NCI-H2171 (cell line): ENCODE measurements at places on chromosomes 4 and X.

DNA sequence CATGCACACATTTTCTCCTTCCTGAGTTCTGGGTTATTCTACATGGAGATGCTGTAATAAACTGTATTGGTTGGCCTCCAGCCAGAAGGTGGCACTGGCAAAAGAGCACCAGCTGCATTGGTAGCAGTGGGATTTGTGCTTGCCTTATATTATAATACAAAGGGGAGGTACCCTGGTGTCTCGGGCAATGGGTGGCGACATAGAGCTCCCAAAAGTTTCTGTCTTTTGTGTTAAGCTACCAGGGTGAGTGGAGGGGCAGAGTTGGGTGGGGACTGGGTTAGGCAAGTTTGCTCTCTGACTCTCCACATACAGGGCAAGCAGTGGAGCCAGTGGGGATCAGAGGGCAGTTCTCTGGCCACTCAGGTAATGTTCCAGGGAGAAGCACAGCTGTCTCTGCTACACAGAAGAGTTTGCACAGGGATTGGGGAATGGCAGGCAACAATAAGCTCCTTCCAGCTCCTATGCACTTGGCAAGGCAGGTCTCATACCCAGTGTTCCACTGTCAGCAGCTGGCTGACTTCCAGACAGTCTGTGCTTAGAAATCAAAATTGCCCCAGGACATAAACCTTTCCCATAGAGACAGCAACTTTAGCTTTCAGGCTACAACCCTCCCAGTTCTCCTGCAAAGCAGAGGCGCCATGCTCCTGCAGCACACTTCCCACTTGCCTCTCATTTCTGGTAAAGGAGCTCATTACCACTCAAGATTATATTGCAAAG lies 463.9 kb upstream of the PCDH7 start:
- DNase-seq: no peak

- DNase-seq: no peak
Observed at GRCh38 chr4:156778606-156779005, 193.0 kb downstream of the PDGFC start.

- no peak for DNase-seq
Observed at GRCh38 chr4:153603258-153603657, 80.8 kb upstream of the TLR2 start.

- no peak for DNase-seq
Observed at GRCh38 chr4:7384003-7384928, 50.5 kb downstream of the PSAPL1 start.

GRCh38 chr4:185341377-185341776 lies 54.3 kb downstream of the LRP2BP start:
- DNase-seq: no peak

GRCh38 chr4:48361012-48361400 lies 19.7 kb downstream of the SLAIN2 start:
- no peak for DNase-seq

DNA sequence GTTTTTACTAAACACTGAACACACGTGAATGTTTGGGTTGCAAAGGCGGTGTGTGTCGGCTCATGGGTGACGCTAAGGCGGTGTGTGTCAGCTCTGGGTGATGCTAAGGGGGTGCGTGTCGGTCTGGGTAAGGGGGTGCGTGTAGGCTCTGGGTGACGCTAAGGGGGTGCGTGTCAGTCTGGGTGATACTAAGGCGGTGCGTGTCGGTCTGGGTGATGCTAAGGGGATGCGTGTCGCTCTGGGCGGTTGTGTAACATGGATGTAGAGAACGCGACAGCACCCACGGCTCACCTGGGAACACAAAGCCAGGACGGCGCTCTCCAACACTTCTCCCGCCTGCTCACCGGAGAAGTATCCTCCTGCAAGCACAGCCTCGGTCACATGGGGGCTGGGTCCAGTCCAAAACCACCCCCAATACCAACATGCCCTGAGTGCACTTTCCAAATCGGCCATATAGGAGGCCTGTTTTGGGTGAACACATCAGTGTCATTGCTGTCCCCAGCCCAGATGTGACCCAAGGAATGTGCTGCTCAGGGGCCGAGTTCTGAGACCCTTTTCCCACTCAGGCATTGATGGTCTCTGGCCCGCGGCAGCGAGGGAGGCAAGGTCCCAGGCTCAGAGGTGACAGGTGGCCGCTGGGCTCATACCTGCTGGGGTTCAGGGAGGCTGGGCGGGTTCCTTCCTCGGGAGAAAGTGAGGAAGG lies 67.1 kb downstream of the ACOX3 start:
- no peak for DNase-seq

DNA sequence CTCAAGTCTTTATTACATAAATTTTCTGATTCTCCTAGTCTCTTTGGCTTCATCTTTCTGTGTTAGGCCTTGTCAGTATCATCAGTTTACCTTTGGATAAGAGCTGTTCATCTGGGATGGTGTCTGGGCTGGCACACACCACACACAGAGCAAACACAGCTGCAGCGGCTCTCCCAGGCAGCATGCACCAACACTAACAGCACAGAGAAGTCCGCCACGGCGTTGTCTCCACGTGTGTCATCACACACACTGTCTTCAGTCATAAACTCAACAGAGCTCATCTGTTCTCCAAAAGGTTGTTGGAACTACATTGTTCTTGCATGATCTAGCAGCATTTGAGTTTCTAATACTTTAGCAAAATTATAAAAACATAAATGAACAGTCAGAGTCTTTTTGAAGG lies 851.9 kb upstream of the FRG1 start:
- DNase-seq: no peak

DNA sequence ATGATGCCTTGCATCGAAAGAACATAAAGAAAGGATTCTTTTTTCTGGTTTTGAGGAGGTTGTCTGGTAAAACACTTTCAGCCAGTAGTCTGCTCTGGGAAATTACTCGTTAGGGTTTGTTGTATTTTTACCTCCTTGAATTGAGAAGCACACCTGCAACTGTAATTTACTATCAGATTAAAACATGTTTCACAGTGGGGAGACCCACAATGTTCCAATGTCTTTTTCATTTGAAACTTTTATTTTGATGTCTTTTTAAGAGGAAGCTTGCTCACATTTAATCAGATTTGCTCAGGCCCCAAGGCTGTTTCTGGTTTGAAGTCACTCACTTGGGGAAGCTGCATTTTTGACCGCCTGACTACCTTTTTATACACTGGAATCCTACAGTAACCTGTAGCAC lies 12.0 kb downstream of the TMEM154 start:
- DNase-seq: no peak

- no peak for DNase-seq
Observed at GRCh38 chrX:120560405-120560841, 339 bp downstream of the CUL4B start.

- DNase-seq: no peak
Observed at GRCh38 chr4:26873391-26874026, 12.9 kb downstream of the STIM2 start.

GRCh38 chr4:12761694-12762093 lies 722.4 kb downstream of the RAB28 start:
- no peak for DNase-seq

DNA sequence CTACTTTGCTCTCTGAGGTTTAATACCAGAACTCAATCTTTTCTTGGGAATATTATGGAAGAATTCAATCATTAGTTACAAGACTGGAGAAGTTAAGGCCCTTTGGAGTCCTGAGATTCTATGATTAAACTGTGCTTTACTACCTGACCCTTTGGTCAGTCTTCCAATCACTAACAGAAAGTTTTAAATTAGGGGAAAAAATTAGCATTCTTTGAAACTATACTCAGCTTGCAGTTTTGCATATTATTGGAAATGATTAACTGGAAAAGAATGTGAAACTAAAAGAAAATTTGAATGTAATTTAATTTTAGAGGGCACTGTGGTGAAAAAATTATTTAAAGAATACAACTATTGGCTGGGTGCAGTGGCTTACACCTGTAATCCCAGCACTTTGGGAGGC lies 18.7 kb upstream of the GPR34 start:
- no peak for DNase-seq

- DNase-seq: no peak
Observed at GRCh38 chr4:1596393-1596792, 87.7 kb downstream of the FAM53A start.

DNA sequence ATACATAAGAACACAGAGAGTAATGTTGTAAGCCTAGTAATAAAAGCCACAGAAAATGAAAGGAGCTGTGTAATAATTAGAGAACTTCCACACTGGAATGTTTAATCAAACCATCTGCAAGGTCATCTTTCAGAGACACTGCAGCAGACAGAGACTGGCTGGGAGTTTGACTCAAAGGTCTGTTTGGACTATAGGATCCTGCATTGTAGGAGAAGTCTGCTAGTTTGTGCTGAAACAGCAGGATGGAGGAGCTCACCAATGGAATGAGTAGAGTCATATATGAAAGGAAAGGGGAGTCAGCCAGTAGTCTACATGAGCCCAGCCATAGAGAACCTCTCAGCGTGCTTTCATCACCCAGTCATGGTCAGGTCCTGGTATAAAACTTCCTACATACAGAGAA lies 4.5 kb upstream of the ACE2 start:
- no peak for DNase-seq

DNA sequence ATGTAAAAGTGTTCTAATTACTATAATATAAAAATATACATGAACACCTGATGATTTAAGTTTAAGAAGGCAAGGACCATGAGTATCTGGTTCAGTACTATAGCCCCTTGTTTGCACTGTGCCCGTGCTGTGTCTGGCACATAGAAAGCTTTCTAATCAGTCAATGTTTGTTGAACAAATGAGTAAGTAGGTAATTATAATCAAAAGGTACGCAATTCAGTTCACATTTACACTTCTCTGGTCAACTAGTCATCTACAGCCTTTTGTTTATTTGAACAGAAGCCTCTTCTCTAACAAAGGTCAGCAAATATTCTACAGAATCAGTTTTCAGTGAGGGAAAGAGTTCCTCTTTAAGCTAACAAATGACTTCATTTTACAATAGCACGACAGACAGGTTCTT lies 523.3 kb downstream of the SMARCA1 start:
- DNase-seq: no peak

DNA sequence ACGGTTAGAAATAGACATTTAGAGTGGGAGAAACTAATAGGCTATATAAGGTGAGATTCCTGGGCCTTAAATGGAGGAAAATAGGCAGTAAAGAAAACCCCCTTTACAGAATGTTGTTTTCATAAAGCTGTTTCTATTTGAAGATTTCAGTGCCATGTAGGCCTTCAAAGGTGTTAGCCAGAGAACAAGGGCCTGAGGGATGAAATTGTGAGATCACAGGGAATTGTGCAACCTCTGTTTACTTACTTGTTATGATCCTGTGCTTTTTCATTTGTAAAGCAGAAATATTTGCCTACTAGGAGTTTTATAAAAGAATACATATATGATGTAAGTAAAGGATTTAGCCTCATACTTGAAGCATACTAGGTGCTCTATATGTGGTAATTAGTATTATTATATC lies 272.9 kb upstream of the ARX start:
- DNase-seq: no peak

DNA sequence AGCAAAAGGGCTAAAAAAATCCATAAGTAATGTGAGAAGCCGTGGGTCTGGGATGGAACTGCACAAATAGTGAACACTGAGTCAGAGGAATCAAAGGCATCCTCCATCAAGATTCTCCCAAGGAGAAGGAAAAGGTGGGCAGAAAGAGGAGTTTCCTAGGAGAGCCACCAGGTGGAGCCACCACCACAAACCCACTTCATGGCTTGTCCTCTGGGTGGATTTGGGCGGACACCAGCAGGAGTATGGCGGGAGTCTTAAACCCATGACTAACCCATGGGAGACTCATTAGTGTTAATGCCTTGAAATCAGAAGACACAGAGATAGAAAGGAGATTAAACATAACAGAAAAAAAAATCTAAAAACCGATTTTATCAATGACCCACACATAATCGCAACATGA lies 147.7 kb downstream of the SH3KBP1 start:
- DNase-seq: no peak

DNA sequence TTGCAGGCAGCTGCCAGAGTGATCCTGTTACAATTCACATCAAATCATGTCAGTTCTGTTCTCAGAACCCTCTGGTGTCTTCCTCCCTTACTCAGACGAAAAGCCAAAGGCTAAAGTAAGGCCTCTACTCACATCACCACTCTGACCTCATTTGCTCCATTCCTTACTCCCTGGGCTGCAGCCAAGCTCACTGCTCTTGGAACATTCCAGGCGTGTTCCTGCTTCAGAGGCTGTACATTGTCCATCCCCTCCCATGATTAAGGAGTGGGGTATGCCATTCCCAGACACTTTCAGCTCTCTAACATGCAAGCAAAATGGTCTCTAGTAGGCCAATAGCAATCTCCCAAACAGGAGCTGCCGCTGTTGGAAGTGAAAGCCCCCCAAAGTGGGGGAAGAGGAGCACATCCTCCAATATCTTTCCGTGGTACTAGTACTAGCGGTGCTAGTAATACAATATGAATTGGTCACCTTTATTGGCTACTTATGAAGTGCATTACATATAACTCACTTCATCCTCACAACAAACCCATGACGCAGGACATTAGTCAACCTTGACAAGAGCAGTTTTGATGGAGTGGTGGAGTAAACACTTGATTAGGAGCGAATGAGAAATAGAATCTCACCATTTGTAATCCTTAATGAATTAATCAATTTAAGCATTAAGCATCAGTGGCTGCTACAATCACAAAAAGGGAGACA lies 15.0 kb downstream of the GAB3 start:
- DNase-seq: no peak

- DNase-seq: no peak
Observed at GRCh38 chr4:161321706-161322105, 842.1 kb downstream of the FSTL5 start.

GRCh38 chr4:134174271-134174670 lies 27.3 kb downstream of the PABPC4L start:
- DNase-seq: no peak

- DNase-seq: no peak
Observed at GRCh38 chr4:138835832-138836533, 179.6 kb upstream of the NOCT start.

DNA sequence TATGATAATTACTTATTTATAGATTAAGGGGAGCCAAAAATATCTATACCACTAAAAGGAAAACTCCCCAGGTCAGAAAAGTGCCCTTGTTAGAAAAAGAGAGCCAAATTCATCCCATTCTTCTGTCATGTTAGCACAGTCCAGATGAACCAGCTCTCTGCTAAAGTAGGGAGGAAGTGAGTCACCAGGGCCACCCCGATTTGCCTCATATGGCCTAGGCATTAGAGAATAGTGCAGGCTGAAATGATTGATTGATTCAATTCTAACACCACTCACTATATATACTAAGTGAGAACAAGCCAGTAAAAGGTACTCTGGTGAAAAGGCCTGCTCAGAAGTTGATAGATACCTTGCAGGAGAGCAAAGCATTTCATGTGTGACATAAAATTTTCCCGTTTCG lies 94.5 kb downstream of the SRPX start:
- no peak for DNase-seq

DNA sequence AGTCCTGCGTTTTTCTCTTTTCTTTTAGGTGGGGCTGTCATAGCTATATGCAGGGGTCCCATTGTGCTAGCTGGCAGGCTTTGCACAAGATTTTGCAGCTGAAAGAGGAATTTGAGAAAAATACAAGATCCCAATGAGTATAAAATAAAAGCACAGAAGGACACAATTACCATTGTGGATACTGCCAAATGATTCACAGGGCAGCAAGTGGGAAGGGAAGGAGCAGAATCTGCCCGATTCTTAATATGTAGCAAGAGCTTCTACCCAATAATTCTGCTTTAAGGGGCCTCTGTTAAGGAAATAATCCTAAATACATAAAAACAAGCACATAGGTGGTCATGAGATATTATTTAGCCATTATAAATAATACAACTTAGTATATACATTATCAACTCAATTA lies 25.9 kb upstream of the ING2 start:
- DNase-seq: no peak

- DNase-seq: no peak
Observed at GRCh38 chrX:129058405-129058804, 464.9 kb downstream of the SMARCA1 start.
